ENCODE measurements at places on chromosomes 6 and 20.

DNA sequence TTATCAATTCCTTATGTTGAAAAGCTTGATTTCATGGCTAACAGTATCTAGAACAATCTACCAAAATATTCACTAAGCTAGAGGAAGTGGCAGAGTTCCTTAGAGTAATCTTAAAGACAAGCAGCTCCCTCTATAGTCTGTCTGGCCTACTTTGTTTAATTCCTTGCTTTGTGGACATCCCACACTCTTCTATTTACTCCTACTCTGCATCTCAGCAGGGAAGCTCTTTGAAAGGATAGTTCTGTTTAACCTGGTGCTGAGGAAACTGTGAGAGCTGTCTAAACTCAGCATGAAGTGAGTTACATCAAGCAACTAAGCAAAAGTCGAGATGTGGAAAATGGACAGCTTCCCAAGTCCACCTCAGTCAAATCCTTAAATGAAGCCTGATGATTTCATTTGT, 4.3 kb downstream of the REV3L start:
- DNase-seq, result no peak

DNA sequence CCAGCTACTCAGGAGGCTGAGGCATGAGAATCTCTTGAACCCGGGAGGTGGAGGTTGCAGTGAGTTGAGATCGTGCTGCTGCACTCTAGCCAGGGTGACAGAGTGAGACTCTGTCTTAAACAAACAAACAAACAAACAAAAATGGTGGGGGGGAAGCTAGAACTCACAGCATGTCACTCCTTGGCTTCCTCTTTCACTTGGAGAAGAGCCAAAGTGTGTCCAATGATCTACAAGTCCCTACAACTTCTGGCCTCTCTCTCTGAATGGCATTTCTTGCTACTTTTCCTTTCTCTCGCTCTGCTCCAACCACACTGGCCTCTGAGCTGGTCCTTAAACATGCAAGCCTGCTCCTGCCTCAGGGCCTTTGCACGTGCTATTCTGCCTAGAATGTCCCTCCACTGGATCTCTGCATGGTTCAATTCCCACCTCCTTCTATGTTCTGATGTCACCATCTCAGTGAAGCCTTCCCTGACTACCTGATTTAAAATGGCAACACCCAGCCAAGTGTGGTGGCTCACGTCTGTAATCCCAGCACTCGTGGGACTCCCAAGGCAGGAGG, 8.1 kb downstream of the TLDC2 start:
- DNase-seq, result no peak

DNA sequence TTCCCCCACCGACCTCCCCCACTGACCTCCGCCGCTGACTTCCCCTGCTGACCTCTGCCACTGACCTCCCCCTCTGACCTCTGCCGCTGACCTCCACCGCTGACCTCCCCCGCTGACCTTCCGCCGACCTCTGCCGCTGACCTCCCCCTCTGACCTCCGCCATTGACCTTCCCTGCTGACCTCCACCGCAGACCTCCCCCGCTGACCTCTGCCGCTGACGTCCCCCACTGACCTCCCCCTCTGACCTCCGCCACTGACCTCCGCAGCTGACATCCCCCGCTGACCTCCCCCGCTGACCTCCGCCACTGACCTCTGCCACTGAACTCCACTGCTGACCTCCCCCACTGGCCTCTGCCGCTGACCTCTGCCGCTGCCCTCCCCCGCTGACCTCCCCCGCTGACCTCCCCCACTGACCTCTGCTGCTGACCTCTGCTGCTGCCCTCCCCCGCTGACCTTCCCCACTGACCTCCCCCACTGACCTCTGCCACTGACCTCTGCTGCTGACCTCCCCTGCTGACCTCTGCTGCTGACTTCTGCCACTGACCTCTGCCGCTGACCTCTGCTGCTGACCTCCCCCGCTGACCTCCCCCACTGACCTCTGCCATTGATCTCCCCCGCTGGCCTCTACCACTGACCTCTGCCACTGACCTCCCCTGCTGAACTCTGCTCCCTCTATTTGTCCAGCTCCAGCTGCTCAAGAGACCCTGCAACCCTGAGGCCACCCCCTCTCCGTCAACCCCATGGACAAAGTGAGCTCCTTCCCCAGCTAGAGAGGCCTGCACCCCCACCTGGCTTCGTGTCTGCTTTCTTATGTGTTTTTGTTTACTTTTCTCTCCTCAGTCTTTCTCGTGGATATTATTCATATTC, 91.4 kb upstream of the AFDN start:
- no peak for DNase-seq

- DNase-seq, result no peak
Observed at GRCh38 chr6:14728396-14729024, 517.4 kb upstream of the JARID2 start.

GRCh38 chr6:139858429-139858828, 484.0 kb upstream of the CITED2 start:
- DNase-seq, result no peak

- DNase-seq, result no peak
Observed at GRCh38 chr6:67952121-67952520, 683.0 kb upstream of the ADGRB3 start.

GRCh38 chr6:18117136-18117535, 5.3 kb downstream of the NHLRC1 start:
- DNase-seq, result no peak

DNA sequence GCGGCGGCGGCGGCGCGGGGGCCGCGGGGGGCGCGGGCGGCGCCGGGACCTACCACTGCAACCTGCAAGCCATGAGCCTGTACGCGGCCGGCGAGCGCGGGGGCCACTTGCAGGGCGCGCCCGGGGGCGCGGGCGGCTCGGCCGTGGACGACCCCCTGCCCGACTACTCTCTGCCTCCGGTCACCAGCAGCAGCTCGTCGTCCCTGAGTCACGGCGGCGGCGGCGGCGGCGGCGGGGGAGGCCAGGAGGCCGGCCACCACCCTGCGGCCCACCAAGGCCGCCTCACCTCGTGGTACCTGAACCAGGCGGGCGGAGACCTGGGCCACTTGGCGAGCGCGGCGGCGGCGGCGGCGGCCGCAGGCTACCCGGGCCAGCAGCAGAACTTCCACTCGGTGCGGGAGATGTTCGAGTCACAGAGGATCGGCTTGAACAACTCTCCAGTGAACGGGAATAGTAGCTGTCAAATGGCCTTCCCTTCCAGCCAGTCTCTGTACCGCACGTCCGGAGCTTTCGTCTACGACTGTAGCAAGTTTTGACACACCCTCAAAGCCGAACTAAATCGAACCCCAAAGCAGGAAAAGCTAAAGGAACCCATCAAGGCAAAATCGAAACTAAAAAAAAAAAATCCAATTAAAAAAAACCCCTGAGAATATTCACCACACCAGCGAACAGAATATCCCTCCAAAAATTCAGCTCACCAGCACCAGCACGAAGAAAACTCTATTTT, 2.0 kb downstream of the FOXC1 start:
- DNase-seq, result no peak

DNA sequence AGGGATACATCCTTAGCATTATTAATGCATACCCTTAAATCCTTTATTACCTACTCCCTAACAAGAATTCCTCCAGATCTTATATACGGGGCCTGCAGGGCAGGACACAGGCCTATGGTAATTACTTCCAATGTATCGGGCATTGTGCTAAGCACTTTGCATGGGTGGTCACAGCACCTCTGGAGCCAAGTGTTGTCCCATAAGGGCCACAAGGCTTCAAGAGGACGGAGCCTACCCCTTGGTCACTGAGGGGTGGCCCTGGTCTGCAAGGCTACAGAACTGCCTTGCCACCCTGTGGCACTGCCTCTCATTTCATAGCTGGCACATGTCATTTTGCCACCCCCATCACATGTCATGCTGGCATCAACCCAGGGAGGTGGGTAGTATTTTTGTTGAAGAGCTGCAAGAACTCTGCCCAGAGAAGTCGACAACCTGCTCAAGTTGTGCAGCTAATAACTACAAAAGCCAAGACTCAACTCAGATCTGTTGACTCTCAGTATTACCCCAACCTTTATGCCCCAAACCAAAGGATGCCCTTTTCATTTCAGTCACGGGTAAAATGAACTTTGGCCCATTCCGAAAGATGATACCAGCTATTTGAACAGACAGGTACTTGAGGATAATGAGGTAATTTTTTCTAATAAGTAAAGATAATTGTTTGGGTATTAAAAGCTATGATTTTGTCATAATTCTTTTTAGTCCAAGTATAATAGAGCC, 144.1 kb upstream of the AKAP12 start:
- DNase-seq, result peak; percentile 2

GRCh38 chr6:89522778-89523177, 89.8 kb downstream of the ANKRD6 start:
- no peak for DNase-seq

DNA sequence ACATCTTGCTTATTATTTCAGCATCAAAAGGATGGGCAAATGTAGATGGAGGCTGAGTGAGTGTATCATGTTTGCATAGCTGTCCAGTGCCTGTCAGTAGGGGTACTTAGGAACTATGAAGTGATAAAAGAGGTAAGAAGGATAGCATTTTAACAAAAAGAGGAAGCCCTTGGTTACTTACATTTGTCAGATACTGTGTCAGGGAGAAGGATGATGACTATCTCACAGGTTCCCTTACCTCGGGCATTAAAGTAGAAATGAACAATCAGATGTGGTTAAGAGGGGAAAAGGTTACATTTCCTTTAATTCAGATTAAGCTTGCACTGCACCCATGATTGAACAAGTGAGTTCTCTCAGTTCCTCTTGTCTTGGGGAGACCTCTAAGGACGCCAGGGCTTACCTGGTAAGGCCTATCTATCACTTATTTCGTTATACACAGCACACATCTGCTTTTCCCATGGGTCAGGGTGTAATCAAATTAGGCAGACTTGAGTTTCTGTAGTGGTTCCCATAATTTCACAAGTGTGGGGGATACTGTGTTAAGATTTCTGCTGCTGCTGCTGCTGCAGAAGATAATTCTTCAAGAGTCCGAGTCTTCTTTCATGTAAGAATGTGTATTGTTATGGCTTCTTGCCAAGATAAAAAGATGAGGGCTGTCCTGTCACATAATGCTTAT, 4.5 kb downstream of the FOXO3 start:
- no peak for DNase-seq

- no peak for DNase-seq
Observed at GRCh38 chr6:105099371-105099770, 80.4 kb downstream of the POPDC3 start.

DNA sequence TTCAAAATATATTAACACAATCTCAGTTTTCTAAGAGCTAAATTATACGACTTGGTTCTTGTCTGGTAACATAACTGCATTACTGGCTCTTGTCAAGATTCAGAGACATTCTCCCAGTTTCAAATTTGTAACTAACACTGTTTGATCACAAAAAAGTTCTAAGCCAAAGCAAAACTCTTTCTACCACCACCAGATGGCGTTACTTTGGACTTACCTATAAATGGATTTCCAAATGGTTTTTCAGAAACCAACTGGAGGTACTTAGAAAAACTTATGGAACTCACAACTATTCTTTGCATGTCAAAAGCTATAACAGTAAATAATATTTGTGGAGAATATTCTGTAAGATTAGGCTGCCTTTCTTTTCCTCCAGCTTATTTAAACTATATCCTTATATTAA, 34.2 kb upstream of the GFRAL start:
- no peak for DNase-seq

DNA sequence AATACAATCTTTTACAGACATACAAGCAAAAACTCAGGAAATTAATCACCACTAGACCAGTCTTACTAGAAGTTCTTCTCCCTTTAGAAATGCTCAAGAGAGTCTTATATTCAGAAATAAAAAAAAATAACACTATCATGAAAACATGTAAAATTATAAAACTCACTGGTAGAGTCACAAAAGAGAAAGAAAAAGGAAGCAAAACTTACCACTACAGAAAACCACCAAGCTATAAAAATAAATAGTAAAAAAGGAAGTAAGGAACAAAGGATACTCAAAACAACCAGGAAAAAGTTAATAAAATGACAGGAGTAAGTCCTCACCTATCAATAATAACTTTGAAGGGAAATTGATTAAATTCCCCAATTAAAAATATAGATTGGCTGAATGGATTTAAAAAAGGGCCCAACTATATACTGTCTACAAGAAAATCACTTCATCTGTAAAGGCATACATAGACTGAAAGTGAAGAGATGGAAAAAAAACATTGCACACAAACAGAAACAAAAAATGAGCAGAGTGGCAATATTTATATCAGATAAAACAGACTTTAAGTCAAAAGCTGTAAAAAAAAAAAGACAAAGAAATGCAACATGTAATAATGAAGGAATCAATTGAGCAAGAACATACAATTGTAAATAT, 489.5 kb downstream of the KIF16B start:
- no peak for DNase-seq

DNA sequence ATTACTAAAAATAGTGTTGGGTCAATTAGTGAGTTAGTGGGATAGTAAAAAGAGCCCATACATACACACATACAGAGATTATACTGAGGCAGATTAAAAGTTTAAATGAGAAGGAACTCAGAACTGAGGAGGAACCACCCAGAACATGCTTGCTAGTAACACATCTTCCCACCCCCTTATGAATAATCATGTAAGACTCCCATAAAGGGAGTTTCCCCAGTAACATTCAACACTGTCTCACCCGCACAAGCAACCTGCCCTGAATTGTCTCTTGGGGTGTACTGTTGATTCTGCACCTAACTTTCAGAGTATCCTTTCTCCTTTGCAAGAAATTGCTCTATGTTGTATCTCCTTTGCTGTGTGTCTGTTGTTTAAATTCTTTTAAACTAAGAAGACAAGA, 11.1 kb upstream of the HLA-DQB2 start:
- no peak for DNase-seq

GRCh38 chr6:163707387-163708355, 293.2 kb downstream of the QKI start:
- DNase-seq, result no peak

DNA sequence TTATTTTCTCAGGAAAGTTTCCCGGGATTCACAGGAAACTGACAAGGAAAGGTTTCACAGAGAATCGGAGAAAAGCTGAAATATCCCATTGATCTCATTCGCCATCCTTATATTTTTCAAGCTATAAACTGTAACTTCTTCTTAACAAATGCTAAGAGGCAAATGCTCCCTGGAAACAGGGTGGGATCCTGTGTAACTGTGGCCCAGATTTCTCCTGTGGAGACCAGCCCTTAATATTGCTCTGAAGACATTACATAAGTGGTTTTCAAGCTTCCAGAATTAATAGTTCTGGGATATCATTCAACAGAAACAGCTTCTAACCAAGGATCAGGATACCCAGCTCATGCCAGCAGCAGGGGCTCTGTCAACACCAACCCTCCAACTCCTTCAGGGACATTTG, 69.2 kb downstream of the THBS2 start:
- DNase-seq, result no peak

DNA sequence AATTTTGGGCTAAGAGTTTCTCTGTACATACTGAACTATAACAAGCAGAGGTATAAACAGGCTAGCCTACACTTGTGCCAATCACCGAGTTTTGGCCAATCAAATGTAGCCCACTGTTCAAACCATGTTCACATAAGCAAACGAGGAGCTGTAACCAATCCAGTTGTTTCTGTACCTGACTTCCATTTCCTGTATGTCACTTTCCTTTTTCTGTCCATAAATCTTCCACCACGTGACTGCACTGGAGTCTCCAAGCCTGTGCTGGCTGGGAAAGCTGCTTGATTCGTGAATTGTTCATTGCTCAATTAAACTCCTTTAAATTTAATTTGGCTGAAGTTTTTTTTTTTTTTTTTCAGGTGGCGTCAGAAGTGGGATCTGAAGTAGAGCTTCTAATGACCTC, 332.9 kb downstream of the RNF144B start:
- DNase-seq, result no peak

Data from NCI-H1436 treated with DMSO at 0.1 percent for 48 hours (cell line).